ENCODE measurements at places on chromosomes 5 and 9. TPM values are rescaled to one million over a fixed set of nuclear protein-coding genes. Genes with fewer than 3 reads are reported as not detected.

The PCA3 gene
- not detected for total RNA-seq

DNA sequence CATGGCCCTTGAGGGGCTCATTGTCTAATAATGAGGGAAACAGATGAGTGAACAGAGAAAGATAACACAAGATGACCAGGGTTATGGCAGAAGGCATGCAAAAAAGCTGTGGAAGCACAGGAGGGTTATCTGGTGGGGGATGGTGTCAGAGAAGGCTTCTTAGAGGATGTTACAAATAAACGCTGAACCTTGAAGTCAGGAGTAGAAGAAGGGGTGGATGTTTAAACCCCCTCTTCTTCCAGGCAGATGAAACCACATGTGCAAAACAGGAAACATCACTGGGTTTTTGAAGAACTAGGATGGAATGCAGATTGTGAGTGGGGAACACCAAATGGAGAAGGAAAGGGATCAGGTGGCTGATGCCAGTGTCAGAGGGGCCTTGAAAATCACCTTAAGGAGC, 41.8 kb upstream of the NR5A1 start:
- DNase-seq: no peak

DNA sequence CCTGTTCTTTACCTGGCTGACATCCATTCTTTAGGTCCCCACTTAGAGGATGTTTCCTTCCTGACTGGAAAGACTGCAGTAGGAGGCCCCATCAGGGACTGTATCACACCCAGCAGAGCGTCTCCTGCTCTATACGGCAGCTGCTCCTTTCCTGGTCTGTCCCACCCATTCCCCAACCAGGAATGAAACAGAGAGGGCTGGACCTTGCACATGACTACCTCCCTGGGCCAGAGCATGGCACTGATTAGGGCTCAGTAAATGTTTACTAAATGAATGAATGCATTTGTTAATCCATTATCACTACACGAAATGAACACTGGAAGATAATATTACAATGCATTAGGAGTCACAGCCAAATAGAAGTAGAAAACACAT, 76.4 kb downstream of the ABCA1 start:
- no peak for DNase-seq

DNA sequence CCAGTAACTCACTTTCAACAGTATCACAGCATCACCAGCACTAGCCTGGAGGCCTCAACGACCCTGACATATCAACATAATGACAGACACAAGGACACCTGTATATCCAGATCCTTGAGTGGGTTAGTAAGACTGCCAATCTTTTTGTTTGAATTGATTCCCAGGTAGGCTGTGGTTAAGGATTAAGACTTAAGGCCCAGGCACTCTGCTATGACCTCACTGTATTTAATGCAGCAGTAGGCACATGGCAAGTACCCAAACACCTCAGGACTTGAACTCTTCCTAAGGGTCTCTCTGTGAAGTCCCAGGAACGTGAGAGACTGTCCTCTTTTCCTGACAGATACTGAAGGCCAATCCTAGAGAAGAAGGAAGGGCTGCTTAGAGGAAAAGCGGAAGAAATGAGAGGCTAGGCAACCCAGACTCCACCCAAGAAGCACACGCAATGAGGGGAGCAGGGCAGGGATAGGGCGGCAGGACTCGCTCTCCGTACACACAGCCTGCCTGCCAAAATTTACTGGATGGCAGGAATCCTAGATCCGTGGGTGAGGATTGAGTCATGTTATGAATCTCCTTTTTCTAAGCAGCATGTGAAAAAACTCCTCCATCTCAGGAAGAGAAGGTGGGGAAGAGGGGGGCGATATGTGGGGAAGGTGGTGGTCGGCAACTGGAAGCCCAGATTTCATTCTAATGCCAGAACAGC, 93.4 kb downstream of the SIL1 start:
- peak; percentile 72 for DNase-seq

The PAEP gene
- not detected for total RNA-seq

The F2R gene
- 33.8 TPM for total RNA-seq

The NUTM2G gene
- not detected for total RNA-seq

The PCDHB2 gene
- 5.4 TPM for total RNA-seq

The ACTBL2 gene
- 1.0 TPM for total RNA-seq

DNA sequence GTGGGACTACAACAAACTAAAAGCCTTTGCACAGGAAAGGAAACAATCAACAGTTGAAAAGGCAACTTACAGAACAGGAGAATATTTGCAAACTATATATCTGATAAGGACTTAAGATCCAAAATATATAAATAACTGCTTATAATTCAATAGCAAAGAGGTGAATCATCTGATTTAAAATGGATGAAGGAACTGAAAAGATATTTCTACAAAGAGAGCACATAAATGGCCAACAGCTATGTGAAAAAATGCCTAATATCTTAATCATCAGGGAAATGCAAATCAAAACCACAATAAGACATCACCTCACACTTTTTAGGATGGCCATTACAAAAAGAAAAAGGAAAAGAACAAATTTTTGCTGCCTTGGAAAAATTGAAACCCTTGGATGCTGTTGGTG, 100.4 kb downstream of the LURAP1L start:
- DNase-seq: no peak

- DNase-seq: no peak
Observed at GRCh38 chr5:74390822-74391221, 249.7 kb downstream of the ENC1 start.

GRCh38 chr9:128454991-128455390, 815 bp upstream of the ODF2 start:
- DNase-seq: no peak

The ABHD17B gene
- total RNA-seq: 22.4 TPM

The GPX8 gene
- 5.8 TPM for total RNA-seq

DNA sequence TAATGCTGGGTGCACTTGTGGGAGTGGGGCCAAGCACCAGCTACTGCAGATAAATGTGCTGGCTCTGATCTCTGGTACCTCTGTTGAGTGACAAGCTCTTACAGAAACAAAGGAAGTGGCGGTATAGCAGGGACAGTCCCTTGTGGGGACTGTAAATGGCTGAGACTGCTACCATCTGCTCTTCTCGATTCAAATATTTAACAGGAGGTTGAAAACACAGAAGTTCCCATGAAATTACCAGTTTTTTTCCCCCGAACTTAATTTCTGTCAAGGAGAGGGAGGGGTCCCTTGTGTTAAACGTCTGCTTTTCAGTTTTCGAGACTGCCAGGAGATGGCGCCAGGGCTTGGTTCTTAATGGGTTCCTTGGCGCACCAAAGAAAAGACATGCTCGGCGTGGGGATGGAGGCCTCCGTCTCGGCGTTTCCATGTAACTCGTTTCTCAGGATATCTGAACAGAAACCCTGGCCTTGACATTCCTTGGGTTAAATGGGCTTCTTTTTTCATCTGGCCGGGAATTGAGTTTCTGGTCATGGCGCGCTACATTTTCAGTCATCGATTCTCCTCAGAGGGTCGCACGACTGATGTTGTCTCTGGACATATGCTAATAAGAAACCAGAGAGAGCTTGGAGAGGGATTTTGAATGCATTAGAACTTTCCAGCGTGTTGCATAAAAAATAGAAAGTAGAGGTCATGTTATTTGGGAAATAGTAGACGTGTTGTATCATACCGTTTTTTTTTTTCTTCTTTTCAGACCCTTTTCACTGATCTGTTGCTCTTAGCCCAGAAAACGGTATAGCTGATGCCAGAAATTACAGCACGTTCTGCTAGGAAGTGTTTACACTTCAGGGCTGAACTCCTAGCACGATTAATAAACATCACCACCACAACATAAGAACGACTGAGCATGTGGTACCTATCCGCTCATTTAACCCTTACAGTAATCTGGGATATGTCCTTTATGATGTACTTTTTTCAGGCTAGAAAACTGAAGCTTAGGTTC, 64.0 kb downstream of the CARTPT start:
- DNase-seq: peak; percentile 87

- no peak for DNase-seq
Observed at GRCh38 chr5:128965638-128966302, 482 bp downstream of the SLC27A6 start.

The GNA14 gene
- total RNA-seq: 3.6 TPM

The NUDT12 gene
- total RNA-seq: 11.1 TPM

- DNase-seq: no peak
Observed at GRCh38 chr5:82365744-82366228, 87.6 kb upstream of the RPS23 start.

The LAMC3 gene
- total RNA-seq: 5.4 TPM

Measured in suprapubic skin (tissue), 4 donors.